ENCODE measurements at places on chromosomes 7 and 10.

GRCh38 chr7:47361746-47362215, 220.1 kb downstream of the TNS3 start:
- no peak for DNase-seq

DNA sequence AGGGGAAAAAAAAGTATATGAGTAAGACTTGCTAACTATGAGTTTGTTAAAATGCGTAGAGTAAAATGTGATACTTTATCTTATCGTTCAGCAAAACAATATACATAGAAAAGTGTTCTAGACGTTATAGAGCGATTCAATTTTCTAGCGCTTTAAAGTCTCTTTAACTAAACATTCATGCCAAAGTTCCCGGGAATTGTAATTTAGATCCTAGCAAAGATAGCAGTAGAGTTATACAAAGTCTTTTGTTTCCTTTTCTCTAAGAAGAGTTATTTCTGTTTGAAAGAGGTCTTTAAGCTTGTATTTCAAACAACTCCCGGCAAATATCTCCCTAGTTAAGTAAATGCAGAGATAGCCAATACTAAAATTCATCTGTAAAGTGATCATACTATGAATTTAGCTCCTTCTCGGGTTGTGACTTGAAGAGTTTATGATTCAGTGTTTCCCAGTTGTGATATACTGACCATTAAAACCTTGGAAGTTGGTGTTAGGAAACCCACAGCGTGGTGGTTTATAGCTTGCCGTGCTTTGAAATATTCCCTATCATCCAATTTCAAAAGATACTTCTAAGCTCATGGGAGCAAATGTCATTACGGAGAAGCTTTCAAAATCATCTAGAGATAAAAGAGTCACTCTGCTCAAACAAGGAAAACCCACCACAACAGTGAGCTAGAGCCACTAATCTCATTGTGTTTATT, 171.7 kb downstream of the CSTF2T start:
- no peak for DNase-seq

DNA sequence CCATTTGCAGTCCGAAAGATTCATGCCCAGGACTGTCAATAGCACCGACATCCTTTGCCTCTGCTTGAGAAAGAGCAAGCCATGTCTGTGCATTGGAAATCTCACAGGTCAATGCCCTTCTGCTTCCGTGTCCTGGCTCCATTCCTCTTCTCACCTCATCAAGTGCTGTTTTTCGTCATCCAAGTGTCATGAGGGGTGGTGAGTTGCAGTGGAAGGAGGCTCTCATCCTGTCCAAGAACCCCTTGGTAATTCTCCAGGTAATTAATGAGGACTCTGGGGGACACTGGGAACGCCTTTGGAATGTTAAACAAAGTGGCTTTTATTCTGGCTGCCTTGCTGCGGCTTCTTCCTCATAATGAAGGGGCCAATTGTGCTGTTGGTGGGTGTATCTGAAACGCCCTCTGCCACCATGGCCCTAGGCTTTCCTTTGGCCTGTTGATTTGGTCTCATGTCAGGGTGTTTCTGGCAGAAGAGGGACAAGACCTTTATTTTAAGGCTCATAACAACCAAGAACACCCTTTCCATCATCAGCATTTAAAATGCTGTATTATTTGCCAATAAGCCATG, 57.7 kb downstream of the PPP1R3C start:
- DNase-seq = no peak

- DNase-seq = peak; percentile 3
Observed at GRCh38 chr10:74244097-74244685, 93.2 kb downstream of the ADK start.

GRCh38 chr10:46558392-46559185, 2.1 kb upstream of the GPRIN2 start:
- no peak for DNase-seq

- DNase-seq = no peak
Observed at GRCh38 chr7:151490456-151491105, 29.1 kb downstream of the RHEB start.

DNA sequence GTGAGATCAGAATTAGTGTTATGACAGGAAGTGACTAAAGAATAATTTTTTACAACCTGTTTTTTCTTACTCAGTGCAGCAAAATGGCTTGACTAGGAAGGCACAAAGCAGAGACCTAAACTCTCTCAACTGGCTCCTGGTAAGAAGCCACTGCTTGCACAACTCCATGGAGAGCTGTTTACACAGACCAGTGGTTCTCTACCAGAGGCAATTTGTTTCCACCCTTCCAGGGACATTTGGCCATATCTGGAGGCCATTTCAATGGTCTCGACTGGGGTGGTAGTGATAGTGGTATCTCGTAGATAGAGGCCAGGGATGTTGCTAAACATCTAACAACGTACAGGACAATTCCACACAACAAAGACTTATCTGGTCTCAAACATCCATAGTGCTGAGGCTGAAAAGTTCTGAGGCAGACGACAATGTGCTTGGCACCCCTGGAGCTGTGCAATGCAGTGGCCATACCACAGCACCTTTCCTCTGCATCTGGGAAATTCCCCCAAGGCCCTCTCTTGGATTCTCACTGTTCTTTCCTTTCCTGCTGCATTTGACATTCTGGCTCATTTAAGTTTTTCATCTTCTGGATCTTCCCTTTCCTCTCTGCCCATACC, 105.4 kb upstream of the LAMB4 start:
- DNase-seq = no peak

DNA sequence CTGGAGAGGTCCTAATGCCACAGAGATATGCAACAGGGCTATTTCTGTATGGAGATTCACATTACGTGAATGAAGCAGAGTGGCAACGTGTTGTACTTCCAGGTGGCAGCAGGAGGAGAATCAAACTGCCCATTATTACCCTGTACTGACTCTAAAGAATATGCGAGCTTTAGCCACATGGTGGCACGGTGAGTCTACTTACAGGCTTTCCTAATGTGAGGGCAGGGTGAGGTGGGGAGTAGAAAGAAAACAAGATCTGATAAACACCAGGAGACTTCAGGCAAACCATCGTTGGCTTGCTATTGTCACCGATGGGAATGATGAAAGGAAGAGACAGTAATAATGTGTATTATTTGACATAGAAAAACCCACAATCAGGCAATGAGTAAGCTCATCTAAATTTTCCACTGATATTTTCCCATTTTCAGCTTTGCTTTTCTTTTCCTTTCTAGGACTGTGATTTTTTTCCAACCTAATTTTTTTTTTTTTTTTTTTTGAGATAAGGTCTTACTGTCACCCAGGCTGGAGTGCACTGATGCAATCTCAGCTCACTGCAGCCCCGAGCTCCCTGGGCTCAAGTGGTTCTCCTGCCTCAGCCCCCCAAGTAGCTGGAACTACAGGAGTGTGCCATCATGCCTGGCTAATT, 164.3 kb downstream of the BTAF1 start:
- peak; percentile 78 for DNase-seq

DNA sequence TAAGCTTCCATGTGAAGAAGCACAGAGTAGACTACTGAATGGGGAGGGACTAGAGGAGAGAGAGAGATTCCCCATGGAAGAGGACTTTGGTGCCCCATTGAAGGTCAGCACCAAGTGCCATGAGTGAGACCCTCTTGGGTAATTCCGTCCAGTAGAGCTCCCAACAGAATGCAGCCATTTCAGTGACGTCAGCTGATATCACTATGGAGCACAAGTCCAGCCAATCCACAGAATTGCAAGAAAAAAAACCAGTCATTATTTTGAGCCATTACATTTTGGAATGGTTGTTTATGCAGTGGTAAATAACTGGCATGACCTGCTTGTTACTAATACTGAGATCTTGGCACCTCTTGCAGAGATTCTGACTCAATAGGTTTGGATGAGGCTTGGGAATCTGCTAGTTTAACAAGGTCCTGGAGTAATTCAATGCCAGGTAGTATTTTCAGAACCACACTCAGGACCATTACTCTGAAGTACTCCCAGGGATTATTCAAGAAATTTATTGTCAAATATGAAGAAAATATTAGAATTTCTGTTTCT, 52.6 kb upstream of the SP8 start:
- DNase-seq = no peak

DNA sequence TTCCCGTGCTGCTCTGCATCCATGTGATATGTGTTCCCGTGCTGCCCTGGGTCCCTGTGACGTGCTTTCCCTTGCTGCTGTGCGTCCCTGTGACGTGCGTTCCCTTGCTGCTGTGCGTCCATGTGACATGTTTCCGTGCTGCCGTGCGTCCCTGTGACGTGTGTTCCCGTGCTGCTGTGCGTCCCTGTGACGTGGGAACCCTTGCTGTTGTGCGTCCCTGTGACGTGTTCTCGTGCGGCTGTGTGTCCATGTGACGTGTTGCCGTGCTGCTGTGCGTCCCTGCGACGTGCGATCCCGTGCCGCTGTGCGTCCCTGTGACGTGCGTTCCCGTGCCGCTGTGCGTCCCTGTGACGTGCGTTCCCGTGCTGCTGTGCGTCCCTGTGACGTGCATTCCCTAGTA, 45.8 kb downstream of the WDR37 start:
- DNase-seq = no peak

- no peak for DNase-seq
Observed at GRCh38 chr7:50507898-50508470, 57.2 kb downstream of the DDC start.

GRCh38 chr10:20768843-20769242, 128.3 kb downstream of the NEBL start:
- no peak for DNase-seq

- no peak for DNase-seq
Observed at GRCh38 chr10:82866424-82867020, 991.5 kb downstream of the NRG3 start.

DNA sequence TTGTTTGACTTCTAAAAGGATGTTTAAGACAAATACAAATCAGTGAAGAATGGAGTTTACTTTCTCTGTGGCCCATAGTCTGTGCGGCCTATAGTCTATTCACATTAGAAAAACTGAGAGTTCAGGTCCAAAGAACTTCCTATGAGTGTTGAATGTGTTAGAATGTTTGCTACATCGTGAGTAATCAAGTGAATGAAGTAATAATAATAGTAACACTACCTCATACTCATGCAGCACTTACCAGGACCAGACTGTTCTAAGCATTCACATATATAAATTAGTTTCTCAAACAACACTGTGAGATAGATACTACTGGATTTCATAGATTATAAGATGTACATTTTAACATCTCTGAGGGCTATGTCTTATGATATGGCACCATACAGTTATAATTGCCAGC, 70.4 kb downstream of the RALA start:
- no peak for DNase-seq

DNA sequence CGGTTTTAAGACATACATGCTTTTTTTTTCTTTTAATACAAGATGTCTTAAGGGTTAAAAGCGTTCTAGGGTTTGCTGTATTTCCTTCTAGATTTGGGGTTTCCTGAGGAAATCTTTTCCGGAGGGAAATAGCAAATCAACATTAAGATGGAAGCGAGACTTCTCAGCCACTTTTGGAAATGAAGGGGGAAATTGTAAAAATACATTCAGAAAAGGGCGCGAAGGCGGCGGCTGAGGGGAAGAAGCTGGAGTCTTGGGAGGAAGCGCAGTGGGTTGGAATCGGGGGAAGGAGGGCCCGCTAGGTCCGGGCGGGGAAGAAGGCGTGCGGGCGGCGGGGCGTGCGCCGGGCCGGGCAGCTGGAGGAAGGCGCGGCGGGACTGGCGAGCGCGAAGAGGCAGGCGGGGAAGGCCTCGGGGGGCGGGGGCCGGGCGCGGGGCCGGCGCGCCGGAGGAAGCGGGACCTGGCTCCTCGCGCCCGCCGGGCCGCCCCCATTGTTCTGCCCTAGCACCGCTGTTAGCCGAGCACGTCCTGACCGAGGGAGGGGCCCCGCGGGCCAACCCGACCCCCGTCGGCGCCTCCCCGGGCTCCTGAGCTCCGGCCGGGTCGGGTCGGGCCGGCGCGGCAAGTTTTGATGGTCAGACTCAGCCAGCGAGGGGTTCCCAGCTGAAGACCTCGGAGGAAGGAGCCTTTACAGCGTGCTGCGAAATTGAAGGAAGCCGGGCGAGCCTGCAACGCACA, 1.5 kb upstream of the SKIDA1 start:
- peak; percentile 30 for DNase-seq

DNA sequence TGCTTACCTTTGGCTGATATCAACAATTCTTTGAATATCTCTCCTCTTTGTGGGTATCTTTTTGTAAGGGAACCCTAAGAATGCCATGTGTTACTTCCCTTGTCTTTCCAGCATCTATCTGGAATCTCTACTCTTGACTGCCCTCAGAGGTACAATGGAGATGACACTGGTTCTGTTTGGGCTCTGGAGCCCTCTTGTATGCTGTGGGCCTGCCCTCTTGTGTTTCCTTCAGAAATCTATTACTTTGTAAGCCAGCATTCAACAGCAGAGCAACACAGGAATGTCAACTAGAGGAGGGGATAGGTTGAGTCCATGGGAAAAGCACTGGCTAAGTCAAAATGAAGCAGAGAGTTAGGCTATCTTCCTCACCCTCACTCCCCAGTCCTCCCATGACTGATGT, 142.3 kb downstream of the XPNPEP1 start:
- DNase-seq = no peak

DNA sequence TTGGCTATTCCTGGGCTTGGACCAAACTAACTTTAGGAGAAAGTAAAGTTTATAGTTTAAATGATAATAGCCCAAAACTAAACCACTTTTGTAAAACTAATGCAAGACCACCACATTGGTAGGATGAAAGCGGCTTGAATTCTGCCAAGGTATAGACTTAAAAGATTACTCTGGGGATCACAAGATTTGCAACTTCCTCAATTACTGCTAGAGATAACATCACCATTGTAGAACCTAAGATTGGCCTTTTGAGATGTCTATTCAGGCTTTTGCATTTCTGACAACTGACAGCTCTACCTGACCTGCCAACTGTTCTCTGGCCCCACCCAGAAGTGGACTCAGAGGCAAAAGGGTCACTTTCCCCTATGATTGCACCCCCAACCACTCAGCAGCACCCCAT, 162.4 kb downstream of the TNS3 start:
- DNase-seq = no peak

GRCh38 chr7:85776691-85777345, 590.0 kb upstream of the SEMA3D start:
- DNase-seq = no peak

- DNase-seq = no peak
Observed at GRCh38 chr10:29465384-29465783, 169.4 kb downstream of the SVIL start.

- DNase-seq = no peak
Observed at GRCh38 chr10:96299383-96299782, 4.9 kb upstream of the DNTT start.

GRCh38 chr7:18153183-18153748, 125.6 kb upstream of the PRPS1L1 start:
- no peak for DNase-seq

- no peak for DNase-seq
Observed at GRCh38 chr10:109030581-109031210, 892.6 kb downstream of the XPNPEP1 start.

- no peak for DNase-seq
Observed at GRCh38 chr10:366186-366585, 230.9 kb downstream of the ZMYND11 start.

Measured in germinal center (tissue), 1 donor.